Left ventricle myocardium superior (tissue), 1 donor: ENCODE measurements at places on chromosomes 1 and 21. TPM values are rescaled to one million over a fixed set of nuclear protein-coding genes. Genes with fewer than 3 reads are reported as not detected.

DNA sequence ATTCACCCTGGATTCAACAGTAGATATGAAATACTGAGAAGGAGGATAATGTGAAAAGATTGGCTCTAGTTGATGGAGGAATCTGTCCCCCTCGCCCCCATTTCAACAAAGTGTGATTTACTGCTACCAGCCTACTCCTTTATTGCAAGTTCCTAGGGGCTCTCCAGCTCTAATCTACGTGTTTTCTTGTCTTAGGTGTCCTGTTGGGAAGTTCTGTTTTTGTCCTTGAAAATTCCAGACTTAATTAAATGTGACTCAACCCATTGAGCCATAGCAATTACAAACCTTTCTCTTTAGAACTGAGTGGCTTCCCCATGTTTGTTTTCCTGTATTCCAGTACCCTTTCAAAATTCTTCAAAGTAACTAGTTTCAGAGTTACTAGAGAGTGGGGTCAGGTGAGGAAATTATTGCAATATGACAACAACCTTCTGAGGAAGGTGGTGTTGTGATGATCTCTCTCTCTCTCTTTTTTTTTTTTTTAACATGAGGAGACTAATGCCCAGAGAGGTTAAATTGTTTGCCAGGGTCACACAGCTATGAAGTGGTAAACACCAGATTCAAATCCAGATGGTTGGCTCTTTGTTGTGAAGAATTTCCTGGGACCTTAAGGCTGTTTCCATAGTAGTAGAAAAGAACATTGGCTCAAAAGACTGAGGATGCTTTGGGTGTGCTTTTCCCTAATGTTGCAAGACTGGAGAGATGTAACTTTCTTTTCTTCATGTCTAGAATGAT is 3.5 kb downstream of the RGL1 start:
- no peak for DNase-seq

GRCh38 chr1:13663969-13664368 is 36.0 kb upstream of the PRDM2 start:
- DNase-seq = no peak

The MPL gene
- total RNA-seq = 0.40 TPM

GRCh38 chr1:43450251-43450941 is 3.3 kb downstream of the HYI start:
- no peak for DNase-seq

- DNase-seq = no peak
Observed at GRCh38 chr1:165114022-165114888, 242.3 kb downstream of the LMX1A start.

DNA sequence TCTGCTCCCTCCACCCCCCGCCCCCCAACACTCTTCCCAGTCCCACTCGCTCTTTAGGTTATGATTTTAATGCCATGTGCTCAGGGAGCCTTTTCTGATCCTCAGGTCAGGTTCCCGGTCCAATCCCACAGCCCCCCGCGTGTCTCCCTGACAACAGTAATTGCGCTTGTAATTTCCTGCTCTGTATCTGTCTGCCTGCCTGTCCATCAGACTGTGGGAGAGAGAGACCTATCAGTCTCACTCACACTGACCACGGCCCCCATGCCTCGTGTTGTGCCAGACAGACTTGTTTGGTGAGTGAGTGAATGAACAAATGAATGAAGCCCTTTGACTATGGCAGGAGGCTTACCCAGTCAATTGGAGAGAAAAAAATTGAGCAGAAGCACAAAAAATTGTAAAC is 50.8 kb upstream of the ECE1 start:
- DNase-seq = no peak

DNA sequence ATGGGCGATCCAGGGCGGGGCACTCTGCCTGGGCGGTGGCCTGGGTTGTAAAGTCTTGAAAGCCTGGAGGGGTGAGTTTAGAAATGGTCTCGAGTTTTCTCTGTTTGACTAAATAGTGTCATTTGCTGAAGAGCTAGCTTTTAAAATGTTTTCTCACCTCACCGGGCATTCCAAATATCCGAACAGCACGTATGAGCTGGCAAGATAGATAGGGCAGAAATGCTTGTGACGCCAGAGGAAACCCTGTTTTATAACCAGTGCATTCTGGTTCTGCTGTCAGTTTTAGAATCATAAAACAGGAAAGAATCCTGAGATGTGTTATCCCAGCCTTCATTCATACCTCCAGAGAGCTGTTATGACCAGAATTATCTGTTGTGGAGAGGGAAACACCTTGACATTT is 725 bp downstream of the RTCA start:
- no peak for DNase-seq

The TNFAIP8L2 gene
- 1.4 TPM for total RNA-seq

GRCh38 chr1:22711071-22711470 is 432 bp downstream of the EPHB2 start:
- DNase-seq = no peak

DNA sequence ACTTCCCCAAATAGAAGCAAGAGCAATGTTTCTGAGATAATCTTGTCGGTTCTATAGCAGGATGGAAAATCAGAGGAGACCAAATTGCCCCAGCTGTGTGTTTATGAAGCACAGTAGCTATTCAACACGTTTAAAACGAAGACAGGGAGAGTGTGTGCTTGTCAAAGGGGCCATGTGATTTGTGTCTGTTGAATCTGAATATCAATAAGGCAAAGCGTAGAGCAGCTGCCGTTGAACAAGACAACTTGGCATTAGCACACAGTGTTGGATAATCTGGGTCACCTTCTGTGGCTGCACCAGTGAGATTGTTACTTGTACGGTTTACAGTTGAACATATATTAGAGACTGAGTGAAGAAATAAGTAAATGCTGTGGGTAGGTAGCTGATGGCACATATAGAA is 1.0 kb downstream of the CRB1 start:
- no peak for DNase-seq

DNA sequence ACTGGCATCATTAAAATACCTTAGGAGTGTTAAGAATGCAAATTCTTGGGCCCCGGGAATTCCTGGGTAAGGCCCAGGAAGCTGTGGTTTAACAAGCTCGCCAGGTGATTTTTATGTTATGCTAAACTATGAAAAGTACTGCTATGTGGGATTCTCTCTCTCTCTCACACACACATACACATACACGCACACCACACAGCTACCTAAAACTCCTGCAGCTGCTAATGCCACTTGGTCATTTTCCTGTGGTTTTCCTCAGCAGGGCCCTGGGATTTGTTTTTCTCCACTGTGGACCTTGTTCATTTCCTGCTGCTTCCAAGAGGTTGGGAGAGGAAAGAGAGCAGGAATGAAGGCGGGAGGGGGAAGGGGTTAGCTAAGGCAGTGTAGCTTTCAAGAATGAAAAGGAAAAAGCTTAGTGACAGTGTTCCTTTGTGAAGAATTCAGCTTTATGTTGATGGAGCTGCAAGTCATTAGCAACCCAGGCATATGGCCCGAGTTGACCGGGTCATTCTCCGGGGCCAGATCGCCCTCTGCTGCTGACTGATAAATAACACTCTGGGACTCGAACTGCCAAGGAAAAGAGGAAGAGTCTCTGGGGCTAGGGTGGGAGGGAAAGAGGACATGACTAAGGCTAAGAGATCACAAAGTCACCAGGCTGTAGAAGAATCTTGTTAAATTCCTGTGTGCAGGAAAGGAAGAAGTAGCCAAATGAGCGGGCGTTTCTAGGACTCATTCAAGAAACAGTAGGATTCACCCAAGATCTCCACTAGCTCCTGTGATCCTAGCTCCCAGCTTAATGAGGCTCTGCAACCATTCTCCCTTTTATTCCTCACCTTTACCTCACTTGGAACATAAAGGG is 30.5 kb upstream of the LRIG2 start:
- peak; percentile 74 for DNase-seq

The TAF5L gene
- total RNA-seq = 10.0 TPM

The CSF3R gene
- total RNA-seq = 6.4 TPM

The OR10Z1 gene
- not detected for total RNA-seq

DNA sequence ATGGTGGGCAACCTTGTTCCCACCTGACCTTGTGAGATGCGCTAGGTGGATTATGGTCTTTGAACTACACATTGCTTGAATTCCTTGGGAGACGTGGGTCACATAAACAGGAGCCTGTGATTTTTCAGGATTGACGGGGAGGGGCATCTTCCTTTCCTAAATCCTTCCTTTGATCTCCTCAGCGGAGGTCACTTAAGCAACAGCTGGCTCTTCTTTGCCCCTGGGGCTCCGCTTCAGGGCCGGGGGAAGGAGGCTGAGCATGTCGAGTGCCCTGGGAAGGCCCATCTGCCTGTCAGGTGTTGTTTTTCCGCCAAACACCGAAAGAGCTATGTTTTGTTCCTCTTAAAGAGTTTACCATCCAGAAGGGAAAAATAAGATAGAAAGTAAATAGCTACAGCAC is 40.6 kb downstream of the KIF26B start:
- no peak for DNase-seq

DNA sequence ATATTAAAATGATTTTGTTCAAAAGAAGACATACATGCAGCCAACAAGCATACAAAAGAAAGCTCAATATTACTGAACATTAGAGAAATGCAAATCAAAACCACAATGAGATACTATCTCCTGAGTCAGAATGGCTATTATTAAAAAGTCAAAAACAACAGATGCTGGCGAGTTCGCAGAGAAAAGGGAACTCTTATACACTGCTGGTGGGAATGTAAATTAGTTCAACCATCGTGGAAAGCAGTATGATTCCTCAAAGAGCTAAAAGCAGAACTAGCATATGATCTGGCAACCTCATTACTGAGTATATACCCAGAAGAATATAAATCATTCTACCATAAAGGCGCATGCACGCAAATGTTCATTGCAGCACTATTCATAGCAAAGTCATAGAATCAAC is 126.0 kb upstream of the HMCN1 start:
- DNase-seq = no peak

The ABL2 gene
- total RNA-seq = 8.4 TPM

- no peak for DNase-seq
Observed at GRCh38 chr1:231705806-231706760, 79.5 kb downstream of the DISC1 start.

The USH2A gene
- 2.3 TPM for total RNA-seq

The ANXA9 gene
- 0.27 TPM for total RNA-seq

GRCh38 chr1:43227143-43227764 is 42.5 kb upstream of the TMEM125 start:
- DNase-seq = peak; percentile 87

The FCRL4 gene
- total RNA-seq = not detected

DNA sequence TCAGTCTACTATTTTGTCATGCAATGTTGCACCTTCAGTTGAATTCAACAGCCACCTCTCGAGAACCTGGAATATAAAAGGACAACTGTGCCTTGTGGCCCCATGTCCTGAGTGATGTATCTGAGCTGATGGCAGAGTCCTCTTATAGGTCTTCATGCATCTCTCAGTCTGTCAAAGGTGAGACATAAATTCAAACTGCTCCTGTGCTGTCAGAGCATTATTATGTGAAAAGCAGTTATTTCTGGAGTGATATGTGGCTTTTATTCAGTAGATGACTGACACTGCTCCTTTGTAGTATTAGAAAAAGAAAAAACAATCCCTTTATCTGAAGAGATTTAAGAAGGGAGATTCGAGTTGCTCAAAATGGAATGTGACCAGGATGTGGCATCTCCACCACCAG is 8.4 kb downstream of the S100A10 start:
- DNase-seq = no peak

DNA sequence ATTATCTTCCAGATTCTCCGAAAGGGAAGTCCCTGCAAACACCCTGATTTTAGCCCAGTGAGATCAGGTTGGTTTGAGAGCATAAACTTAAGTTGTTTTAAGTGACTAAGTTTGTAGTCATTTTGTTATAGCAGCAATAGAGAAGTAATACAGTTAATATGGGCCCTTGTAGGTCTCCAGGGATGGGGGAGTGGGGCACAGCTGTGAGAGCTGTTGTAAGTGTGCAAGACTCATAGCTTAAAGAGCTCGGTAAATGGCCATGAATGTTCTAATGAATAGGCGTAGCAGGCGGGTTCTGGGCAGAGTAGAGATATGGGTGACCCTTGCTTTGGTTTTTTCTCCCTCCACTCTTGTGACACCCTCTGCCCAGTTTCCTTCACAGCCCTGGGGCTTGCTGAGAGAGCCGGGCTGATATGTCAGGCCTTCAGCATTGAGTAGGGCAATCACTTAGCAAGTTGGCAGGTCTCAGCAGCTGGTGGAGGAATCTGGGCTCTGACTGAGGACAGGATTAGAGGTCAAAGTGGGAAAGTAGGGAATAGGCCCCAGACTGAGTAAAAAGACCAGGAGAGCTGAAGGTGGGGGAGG is 16.0 kb upstream of the ID3 start:
- DNase-seq = no peak

DNA sequence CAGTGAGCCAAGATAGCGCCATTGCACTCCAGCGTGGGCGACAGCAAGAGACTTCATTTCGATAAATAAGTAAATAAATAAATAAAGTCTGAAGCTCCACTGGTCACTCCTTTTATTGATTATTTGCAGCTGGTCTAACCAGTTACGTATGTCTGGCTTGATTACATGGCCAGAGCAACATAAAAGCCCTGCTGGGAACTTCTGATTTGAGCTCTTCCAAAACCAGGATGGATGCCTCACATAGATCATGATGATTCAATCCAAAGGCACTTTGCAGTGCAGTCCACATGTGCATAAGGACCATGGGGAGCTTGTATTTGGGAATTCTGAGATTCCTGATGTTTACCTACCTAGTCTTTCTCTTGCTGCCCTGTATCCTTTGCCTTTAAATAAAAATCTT is 24.0 kb downstream of the NSUN4 start:
- no peak for DNase-seq

DNA sequence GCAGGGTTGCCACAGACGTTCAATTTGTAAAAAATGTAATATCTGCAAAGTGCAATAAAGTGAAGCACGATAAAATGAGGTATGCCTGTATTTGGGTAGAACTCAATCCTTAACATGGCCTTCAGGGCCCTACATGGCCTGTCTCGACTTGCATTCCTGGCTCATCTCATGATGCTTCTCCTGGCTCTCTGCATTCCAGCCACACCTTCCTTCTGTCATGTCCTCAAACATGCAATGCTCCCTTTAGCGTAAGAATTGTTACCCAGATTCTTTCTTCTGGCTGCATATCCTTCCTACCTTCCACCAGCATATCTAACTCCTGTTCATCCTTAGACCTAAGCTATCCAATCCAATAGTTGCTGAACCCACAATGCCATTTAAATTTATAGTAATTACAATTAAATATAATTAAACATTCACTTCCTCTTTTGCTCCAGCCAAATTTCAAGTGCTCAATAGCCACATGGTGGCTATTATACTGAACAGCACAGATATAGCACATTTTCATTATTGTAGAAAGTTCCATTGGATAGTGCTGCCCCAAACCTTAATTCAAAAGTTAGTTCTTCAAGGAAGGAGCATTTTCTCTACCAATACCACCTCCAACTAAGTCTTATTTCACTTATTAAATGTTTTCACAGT is 32.6 kb downstream of the FGGY start:
- no peak for DNase-seq

DNA sequence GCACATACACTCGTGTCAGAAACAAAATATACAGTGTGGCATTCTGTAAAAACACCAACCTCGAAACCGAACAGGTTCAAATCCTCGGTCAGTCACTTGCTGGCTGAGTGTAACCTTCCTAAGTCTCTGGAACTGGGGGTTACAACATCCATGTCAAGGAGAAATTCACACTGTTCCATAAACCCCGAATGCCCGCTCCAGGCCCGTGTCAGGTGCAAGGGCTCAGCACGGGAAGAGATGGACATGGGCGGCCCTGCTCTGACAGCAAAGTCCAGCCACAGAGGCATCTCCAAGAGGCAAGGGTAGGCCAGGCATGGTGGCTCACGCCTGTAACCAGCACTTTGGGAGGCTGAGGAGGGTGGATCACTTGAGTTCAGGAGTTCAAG is 79.5 kb downstream of the SLC66A1 start:
- DNase-seq = no peak

The AUNIP gene
- total RNA-seq = not detected
